CD8-positive, alpha-beta memory T cell (primary cell): ENCODE measurements at places on chromosomes 13 and 19. TPM values are rescaled to one million over a fixed set of nuclear protein-coding genes. Genes with fewer than 3 reads are reported as not detected.

The RLN3 gene
- total RNA-seq, result not detected

The FXYD3 gene
- not detected for total RNA-seq

The KLK12 gene
- not detected for total RNA-seq

The ZNF850 gene
- 6.9 TPM for total RNA-seq

The INSL3 gene
- total RNA-seq, result 2.9 TPM

DNA sequence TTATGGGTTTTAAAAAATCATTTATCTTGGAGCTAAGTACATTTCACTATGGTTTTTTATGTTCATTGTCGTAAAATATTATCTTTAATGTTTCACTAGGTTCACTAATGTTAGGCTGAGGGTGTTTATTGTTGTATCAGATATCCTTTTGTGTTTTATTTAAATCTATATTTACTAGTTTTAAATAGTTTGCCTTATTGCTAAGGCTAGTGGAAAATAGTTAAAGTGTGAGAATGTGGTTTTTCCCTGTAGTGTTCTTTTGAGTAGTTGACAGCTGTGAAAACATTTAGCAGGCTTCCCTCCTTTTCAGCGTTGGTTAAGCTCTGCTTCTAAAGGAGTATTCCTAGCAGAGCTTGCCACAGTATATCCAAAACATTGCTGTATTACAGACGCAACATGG lies 139.0 kb downstream of the TM9SF2 start:
- no peaks in the 10 kb centered on the region for H3K4me1 ChIP-seq
- no peaks in the 10 kb centered on the region for H3K36me3 ChIP-seq
- no peak overlapping the region for H3K27ac ChIP-seq
- H3K27me3 ChIP-seq, result no peaks in the 10 kb centered on the region
- no peak for DNase-seq
- H3K4me3 ChIP-seq, result no peak overlapping the region

DNA sequence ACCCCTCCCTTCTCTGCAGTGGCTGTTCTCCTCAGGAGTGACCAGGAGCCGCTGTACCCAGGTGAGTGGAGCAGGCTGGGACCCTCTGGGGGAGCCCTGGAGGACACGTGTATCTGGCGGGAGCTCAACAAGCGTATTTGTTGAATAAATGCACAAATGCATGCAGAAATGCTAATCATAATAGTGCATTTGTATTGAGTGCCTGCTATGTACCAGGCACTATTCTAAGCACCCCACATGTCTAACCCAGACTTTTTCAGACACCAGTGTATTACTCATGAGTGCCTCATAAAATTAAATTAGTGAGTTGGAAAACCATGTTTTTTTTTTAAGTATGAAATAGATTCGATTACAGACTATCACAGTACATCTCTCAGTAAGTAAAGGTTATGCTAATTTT lies 7.9 kb downstream of the HPN start:
- DNase-seq, result no peak
- H3K27me3 ChIP-seq, result no peaks in the 10 kb centered on the region
- H3K4me1 ChIP-seq, result peaks cover 3% of the 10 kb centered on the region
- no peak overlapping the region for H3K4me3 ChIP-seq
- no peaks in the 10 kb centered on the region for H3K36me3 ChIP-seq
- H3K27ac ChIP-seq, result no peak overlapping the region

- H3K27ac ChIP-seq, result no peak overlapping the region
- no peak for DNase-seq
- no peaks in the 10 kb centered on the region for H3K27me3 ChIP-seq
- no peaks in the 10 kb centered on the region for H3K4me1 ChIP-seq
- no peaks in the 10 kb centered on the region for H3K36me3 ChIP-seq
Observed at GRCh38 chr13:59279028-59279427, 884.7 kb downstream of the DIAPH3 start.

GRCh38 chr19:44051650-44052402 lies at the start of gene ZNF223:
TSS of gene ZNF223 (plus strand) at chr19:44052036. CDS start at chr19:44055177, 3,141 bp downstream.
- peak within 1 kb of the TSS; percentile 62 for H3K4me3 ChIP-seq
- no peak within 1 kb of the TSS for H3K27ac ChIP-seq
- DNase-seq, result peak; percentile 23
- no peaks in the 10 kb centered on the region for H3K36me3 ChIP-seq

DNA sequence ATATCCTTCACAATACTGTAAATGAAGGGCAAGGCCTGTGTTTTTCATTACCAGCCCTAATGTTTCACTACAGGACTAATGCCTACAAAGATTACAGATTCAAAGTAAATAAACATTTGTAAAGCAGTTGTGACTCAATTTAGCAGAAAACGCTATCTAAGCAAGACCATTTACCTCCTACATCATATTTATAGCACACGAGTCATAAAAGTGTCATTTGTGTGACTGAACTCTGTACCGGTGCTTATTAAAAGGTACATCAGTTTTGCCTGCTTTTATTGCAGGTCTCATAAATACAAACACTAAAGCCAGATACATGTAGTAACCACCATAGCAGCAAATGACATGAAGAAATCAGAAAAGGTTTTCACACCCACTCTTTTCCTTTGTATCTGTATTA lies 61.5 kb upstream of the SLC15A1 start:
- no peak overlapping the region for H3K4me3 ChIP-seq
- H3K27ac ChIP-seq, result no peak overlapping the region
- no peaks in the 10 kb centered on the region for H3K27me3 ChIP-seq
- H3K4me1 ChIP-seq, result no peaks in the 10 kb centered on the region
- no peak for DNase-seq

DNA sequence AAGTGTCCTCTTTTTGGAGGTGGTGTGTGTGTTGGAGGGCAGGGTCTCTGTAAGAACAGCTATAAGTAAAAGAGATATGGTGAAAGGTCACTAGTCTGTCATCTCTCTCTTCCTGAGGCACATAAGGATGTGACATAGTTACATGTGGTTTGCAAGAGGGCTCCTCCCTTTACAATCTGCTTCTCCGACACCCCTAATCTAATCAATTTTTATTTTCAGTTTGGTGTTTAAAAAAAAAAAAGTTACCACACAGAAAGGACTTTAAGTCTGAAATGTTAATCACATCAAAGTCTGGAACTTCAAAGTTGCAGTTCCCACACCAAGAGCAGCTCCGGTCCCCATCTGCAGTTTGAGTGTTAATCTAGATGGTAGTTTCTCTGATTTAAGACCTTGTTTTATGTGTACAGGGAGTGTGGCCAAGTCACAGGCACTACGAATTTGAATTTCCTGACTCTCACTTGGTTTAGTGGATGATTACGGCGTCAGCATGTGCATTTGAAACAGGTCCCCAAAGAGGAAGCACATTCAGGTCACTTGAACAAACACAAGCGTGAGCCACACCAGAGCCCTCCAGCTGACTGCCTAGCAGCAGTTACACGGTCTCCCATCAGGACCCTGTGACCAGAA lies 53.1 kb downstream of the FOXO1 start:
- peaks cover 95% of the 10 kb centered on the region for H3K4me1 ChIP-seq
- peak overlapping the region; percentile 36 for H3K4me3 ChIP-seq
- peak; percentile 51 for DNase-seq
- peak overlapping the region; percentile 68 for H3K27ac ChIP-seq

DNA sequence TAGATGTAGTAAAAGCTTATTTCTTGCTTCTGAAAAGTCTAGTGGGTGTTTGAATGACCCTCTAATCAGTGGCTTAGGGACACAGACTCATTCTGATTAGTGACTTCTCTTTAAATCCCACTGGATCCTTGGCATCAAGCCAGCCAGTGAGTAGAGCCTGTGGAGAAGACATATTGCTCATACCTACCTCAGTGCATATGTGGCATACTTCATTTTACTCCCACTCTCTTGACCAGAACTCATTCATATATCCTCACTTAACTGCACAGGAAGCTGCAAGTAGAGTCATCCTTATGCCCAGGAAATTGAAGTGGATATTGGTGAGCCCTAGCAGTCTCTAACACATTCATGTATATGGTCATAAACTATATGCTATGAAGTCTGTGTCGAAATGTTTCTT lies 148.3 kb downstream of the PDS5B start:
- no peak for DNase-seq
- no peak overlapping the region for H3K4me3 ChIP-seq
- no peaks in the 10 kb centered on the region for H3K36me3 ChIP-seq
- H3K4me1 ChIP-seq, result peaks cover 17% of the 10 kb centered on the region

- H3K4me1 ChIP-seq, result peaks cover 58% of the 10 kb centered on the region
- no peaks in the 10 kb centered on the region for H3K27me3 ChIP-seq
- peak overlapping the region; percentile 88 for H3K27ac ChIP-seq
Observed at GRCh38 chr19:13103581-13104359, 1.1 kb upstream of the LYL1 start.

GRCh38 chr13:112134391-112135075 lies 67.6 kb downstream of the SOX1 start:
- DNase-seq, result no peak
- H3K36me3 ChIP-seq, result no peaks in the 10 kb centered on the region
- no peak overlapping the region for H3K27ac ChIP-seq
- H3K27me3 ChIP-seq, result no peaks in the 10 kb centered on the region
- H3K4me3 ChIP-seq, result no peak overlapping the region

GRCh38 chr13:27309967-27310598 lies 39.5 kb downstream of the RASL11A start:
- no peaks in the 10 kb centered on the region for H3K4me1 ChIP-seq
- no peak overlapping the region for H3K4me3 ChIP-seq
- H3K27ac ChIP-seq, result no peak overlapping the region
- no peaks in the 10 kb centered on the region for H3K36me3 ChIP-seq
- H3K27me3 ChIP-seq, result no peaks in the 10 kb centered on the region
- no peak for DNase-seq

- no peak overlapping the region for H3K4me3 ChIP-seq
- H3K27ac ChIP-seq, result no peak overlapping the region
- no peaks in the 10 kb centered on the region for H3K27me3 ChIP-seq
- no peaks in the 10 kb centered on the region for H3K36me3 ChIP-seq
- H3K4me1 ChIP-seq, result no peaks in the 10 kb centered on the region
Observed at GRCh38 chr13:48014359-48014758, 13.3 kb upstream of the SUCLA2 start.
